ENCODE measurements at places on chromosomes 4 and X.

GRCh38 chr4:20752641-20753040 lies 52.4 kb downstream of the PACRGL start:
- DNase-seq = no peak

GRCh38 chrX:29852767-29853166 lies 362.6 kb upstream of the MAGEB2 start:
- DNase-seq = no peak

GRCh38 chrX:40651620-40652223 lies 4.4 kb upstream of the CXorf38 start:
- no peak for DNase-seq

- no peak for DNase-seq
Observed at GRCh38 chr4:3065551-3065950, 8.8 kb downstream of the HTT-AS start.

GRCh38 chr4:33063241-33063640 lies 2343.1 kb downstream of the PCDH7 start:
- DNase-seq = no peak

Data from coronary artery (tissue), 2 donors.